ENCODE measurements at places on chromosomes 11 and 22.

- no peak for DNase-seq
These were observed 231.4 kb downstream of the BLID start for GRCh38 chr11:121884626-121885025.

- DNase-seq = no peak
These were observed 98.8 kb downstream of the MSANTD4 start for GRCh38 chr11:105923252-105923651.

DNA sequence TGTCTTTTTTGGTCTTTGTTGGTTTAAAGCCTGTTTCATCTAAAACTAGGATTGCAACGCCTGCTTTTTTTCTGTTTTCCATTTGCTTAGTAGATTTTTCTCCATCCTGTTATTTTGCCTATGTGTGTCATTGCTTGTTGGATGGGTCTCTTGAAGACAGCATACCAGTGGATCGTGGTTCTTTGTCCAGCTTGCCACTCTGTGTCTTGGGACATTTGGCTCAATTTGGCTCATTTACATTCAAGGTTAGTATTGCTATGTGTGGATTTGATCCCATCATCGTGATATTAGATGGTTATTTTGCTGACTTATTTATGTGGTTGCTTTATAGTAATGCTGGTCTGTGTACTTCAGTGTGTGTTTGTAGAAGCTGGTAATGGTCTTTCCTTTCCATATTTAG lies 31.4 kb upstream of the ANKK1 start:
- no peak for DNase-seq

- no peak for DNase-seq
These were observed 16.6 kb downstream of the CAPRIN1 start for GRCh38 chr11:34068111-34068510.

- DNase-seq = no peak
These were observed 49.9 kb upstream of the TRIM77 start for GRCh38 chr11:89660234-89660633.

DNA sequence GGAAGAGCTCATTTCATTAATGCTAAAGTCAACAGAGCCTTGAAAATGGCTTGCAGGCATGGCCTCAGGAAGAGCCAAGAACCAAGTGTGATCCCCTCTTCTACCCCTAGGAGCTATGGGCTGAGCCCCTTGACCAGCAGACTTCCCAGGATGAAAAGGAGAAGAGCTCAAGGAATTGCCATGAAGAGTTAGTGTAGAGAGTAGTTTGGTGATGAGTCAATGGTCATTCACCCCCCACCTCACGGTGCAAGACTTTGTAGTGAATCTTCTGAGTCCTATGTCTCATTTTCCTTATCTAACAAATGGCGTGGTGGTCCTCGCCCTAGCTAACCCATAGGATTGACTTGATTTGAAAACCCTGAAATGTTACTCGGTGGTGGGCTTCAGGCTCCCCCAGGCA lies 422.4 kb upstream of the CADM1 start:
- DNase-seq = no peak

GRCh38 chr11:71450939-71451338 lies 2.1 kb upstream of the NADSYN1 start:
- DNase-seq = no peak

Data from D341Med (cell line).